Stimulated activated CD4-positive, alpha-beta T cell treated with anti-CD3 and anti-CD28 coated beads, TNF-alpha, amount 100 ng/mL, for 1 hour (primary cell): ENCODE measurements at places on chromosomes 16 and 17.

DNA sequence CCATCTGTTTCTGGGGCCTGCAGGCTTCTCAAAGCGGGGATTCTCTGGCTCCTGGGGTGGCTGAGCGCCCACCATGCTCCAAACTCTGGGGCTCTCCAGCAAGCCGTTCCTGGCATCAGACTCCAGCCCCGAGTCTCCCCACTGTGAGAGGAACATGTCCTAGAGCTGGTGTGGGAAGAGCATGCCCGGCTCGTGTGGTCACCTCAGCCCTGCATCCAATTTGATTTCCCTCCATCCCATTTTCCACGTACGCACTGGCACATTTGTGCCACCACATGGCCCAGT lies 23.2 kb upstream of the KCNJ12 start:
- no peak for DNase-seq

GRCh38 chr16:50024207-50024606 lies 818 bp upstream of the CNEP1R1 start:
- DNase-seq: no peak

DNA sequence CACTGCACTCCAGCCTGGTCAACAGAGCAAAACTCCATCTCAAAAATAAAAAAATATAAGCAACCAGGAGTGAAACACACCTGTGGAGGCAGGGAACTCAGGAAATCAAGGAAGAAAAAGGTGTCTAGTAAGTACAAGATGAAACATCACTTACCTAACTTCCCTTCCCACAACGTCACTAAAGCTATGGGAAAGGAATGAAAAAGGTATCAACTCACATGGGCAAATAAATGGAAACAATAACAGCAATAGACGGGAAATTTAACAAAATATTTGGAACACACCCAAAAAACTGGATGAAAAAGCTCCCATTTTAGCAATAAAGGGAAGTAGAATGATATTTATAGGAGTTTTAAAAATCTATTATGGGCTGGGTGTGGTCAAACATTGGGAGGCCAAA lies 31.1 kb downstream of the DDX19A start:
- DNase-seq: no peak

GRCh38 chr17:82527898-82528297 lies 8.4 kb downstream of the FOXK2 start:
- DNase-seq: no peak

DNA sequence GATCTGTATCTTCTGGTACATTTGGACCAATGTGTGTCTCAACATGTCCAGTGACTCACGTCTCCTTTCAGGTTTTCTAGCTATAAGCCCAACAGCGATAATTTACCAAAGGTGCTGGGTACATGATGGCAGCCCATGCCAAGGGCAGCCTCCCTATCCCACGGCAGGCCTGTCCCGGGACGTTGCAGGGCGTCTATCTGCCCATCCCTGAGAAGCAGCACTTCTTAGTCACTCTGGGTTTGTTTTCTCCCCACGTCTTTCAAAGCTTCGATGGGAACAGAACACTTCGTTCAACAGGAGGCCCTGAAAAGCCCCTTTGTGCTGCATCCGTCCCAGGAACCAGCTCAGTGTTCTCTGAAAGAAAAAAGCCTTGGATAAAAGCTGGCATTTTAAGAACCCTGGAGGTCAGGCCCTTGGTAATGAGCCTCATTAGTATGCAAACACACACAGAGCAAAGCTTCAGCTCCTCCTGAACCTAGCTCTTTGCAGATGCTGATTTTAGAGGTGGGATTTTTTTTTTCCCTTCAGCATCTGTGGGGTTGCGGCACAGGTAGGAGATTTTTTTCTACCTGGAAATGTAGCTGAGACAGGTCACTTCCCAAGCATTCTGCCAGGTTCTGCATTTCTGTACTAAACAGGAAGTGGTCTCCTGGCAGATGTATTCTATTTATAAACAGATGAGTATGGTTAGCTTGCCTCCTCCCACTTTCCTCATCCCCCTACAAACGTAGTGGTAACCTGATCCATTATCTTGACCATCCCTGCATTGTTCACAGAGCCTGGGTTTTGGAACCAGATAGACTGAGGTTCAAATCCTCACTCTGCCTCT lies 17.5 kb upstream of the MT4 start:
- DNase-seq: no peak

- no peak for DNase-seq
These were observed 2.2 kb downstream of the UBALD1 start for GRCh38 chr16:4612474-4612931.
